NCI-H82 (cell line): ENCODE measurements at places on chromosomes 5 and 9.

DNA sequence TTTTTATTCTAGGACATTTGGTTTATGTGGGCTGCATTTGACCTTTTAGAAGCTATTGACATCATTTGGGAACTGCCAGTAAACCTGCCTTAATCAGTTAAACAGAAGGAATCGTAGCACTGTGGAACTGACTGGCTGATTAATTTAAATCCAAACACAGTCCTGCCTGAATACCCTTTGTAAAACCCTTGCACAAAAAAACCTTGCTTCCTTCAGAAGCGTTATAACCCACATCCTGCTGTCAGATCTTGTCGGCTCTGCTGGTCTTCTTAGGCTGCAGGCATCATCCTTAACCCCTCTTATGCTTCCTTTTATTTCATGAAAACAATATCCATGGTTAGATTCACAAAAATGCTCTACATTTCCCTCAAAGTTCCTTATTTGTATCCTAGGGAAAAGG, 46.3 kb downstream of the PAM start:
- DNase-seq = no peak

DNA sequence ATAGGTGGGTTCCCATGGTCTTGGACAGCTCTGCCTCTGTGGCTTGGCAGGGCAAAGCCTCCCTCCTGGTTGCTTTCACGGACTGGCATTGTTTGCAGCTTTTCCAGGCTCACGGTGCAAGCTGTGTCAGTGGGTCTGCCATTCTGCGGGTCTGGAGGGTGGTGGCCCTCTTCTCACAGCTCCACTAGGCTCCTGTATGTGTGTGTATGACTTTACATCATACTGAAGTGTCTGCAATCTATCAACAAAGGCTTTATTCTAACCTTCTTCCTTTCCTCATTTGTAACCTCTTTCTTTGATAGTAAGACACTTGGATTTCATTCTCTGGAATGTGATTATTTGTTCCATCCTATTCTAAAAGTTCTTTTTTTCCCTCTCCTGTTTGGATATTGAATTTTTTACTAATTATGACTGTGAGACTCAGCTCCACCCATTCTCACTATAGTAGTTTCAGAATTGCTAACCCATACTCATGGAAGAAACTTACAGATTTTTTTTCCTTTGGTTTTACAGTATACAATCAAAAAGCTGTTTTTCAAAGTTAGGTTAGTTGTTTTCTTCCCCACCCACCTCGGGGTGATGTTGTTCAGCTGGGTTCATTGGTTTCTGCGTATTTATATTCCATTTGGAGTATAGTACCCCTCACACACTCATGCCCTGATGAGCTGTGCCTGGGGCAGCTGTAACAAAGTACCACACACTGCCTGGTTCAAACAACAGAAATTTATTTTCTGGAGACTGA, 144.6 kb upstream of the OTULINL start:
- DNase-seq = no peak

GRCh38 chr5:54457094-54457862, 1.8 kb downstream of the HSPB3 start:
- peak; percentile 23 for DNase-seq

DNA sequence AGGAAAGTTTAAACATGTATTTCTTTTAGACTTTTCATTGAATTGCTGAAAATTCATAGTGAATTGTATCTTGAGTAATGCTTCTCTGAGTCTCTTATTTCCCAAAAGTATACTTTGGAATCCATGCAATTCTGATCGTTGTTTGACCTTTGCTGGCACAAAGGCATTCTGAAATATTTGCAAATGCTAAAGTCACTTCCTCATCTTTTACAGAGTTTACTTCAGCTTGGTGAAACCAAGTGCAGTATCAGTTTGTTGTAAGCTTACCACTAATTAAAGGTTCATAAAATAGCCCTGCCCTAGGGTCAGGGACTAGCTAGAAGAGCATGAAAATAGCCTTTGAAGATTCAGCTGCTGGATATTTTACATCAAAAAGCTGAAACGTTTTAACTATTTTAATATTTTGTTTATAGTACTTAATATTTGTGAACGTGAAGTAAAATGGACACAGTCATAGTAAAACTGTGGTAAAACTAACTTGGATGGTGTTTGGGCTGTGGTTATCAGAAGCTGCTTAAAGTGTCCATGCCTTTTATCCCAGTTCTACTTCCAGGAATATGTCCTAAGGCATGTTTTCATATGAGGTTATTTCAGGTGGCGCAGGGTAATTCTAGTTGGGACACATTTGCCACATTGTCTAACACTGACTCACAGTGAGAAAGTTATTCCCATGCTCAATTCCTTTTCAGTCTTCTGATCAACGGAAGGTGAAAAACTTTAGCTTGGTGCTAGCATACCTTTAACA, 45.3 kb downstream of the SLC22A5 start:
- no peak for DNase-seq

- DNase-seq = no peak
These were observed 123.7 kb upstream of the ANKRD55 start for GRCh38 chr5:56356836-56357160.

DNA sequence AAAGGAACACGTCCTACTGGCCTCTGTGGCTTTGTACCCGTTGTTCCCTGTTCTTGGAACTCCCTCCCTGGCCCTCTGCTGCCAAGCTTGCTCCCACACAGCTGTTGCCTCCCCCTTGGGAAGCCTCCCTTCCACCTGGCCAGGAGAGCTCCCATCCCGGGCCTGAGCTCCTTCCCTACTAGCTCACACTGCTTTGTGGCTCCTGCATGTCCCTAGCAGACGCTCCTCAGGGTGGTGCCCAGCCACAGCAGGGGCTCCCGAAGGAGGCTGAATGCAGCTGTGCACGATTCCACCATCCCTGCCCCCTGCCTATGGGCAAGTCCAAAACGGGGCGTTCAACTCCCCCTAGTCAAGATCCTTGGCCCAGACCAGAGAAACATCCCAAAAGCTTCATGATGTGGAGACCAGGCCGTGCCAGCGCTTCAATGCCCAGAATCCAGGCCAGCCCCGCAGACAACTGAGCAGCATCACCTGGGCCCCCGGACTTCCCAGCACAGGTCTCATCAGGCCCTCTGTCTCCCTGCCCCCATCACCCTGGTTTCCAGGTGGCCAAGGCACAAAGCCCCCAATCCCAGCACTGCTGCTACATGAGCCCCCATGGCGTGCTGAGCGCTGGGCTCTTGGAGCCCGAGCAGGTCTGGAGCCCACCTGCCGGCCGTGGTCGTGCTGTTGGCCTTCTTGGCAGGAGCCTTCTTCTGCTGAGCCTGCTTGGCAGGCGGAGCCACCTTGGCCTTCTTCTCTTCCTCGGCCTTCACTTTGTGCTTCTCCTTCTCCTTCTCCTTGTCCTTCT, 14.3 kb downstream of the BRD3OS start:
- no peak for DNase-seq

- DNase-seq = no peak
These were observed 14.1 kb upstream of the RNF145 start for GRCh38 chr5:159223469-159223868.

DNA sequence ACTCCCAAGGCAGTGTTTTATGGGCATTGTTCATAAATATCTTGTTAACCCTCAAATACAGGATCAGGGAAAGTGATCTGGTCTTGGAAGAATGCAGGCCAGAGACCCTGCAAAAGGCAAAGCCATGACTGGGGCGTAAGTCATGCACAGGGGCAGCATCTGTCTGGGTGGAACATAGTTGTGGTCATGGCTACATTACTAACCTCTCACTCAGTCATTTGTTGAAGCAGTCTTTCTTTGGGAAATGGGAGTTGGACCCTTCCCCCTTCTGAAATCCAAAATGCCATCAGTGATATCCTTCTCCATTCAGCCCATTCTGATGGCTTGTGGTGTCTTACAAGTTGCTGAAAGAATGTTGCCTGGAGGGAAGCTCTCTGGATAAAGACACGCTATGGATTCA, 68.1 kb downstream of the GDNF start:
- DNase-seq = no peak

DNA sequence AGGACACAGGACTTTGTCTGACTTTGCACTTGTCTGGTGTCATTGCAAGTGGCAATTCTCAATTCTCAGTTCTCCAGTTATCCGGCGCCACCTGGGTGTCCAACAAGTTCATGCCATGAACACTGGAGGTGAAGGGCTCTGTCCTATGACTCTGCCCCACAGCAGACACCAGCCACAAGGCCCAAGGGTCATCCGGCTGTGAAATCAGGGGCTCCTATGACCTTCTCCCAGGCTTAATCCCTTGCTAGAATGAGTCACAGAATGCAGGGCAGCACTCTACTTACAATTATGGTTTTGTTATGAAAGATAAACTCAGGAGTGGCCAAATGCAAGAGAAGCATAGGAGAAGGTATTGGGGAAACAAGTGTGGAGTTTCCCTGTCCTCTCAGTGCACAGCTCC, 392.0 kb downstream of the GADD45G start:
- peak; percentile 24 for DNase-seq

GRCh38 chr5:40080191-40080590, 599.5 kb upstream of the PTGER4 start:
- peak; percentile 1 for DNase-seq

DNA sequence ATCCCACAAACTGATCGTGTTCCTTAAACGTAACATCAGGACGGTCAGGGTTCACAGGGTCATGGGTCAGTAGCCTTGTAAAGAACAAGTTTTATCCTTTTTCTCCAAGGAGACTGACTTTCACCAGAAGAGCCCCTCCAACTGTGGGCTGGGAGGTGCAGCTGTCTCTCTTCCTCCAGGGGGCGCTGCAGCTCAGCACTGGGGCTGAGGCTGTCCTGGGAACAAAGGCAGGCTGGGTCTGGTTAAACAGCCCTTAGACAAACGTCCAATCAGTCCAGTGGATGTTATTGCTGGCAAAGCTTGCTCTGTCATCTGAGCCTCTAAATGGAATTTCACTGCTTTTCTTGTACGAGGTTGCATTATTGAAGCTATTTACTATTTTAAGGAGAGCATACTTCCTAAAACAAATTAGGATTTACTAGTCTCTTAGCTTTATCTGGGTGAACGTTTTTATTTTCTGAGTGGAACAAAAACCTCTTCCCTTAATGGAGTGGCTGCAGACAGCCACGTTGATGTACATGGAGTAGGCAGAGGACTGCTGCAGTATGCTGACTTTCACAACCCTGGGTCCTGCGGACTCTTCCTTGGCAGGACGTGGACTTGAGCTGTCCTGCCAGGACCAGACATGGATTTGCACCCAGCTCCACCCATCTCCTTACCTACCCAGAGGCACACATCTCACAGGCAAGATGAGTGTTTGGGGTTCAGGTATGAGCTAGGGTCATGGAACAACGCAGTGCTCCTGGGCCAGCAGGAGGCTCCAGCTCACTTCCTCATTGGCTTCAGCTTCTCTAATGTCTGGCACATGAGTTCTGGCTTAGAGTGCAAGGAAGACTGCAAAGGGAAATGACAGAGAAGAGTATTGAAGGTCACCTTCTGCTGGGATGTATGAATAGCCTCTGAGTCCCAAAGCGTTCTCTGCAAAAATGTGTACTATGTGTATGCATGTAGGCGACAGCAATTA, 7.8 kb downstream of the EXOSC2 start:
- DNase-seq = peak; percentile 80

GRCh38 chr5:184471-184870, 6.8 kb upstream of the LRRC14B start:
- DNase-seq = no peak

DNA sequence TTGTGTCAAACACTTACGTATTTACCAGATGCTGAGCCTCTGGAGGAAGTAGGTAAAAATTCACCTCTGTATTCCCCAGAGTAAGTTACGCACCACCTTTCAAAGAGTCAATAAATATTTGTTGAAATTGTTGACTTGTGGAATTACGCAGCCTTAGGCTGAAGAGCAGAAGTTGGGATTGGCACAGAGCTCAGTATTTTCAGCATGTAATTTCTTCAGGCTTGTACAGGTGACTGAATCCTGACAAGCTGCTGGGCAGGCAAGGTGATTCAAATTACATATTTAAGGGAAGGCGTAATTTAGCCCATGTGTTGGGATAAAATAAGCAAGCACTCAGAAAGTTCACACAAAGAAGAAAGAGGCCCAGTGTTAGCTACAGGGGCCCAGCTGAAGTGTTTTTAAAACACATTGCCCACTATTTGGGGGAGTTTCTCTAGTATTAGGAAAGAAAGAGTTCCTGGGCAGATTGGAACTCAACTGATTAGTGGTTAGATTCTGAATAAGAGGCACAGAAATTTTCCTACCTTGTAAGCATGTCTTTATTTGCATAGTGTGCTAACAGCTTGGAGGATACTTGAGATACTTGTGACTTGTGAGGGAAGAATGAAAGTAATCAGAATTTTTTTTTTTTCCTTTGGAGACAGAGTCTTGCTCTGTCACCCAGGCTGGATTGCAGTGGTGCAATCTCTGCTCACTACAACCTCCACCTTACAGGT, 165.3 kb upstream of the FBXL7 start:
- DNase-seq = no peak

GRCh38 chr5:127572930-127573329, 55.5 kb downstream of the PRRC1 start:
- peak; percentile 10 for DNase-seq

DNA sequence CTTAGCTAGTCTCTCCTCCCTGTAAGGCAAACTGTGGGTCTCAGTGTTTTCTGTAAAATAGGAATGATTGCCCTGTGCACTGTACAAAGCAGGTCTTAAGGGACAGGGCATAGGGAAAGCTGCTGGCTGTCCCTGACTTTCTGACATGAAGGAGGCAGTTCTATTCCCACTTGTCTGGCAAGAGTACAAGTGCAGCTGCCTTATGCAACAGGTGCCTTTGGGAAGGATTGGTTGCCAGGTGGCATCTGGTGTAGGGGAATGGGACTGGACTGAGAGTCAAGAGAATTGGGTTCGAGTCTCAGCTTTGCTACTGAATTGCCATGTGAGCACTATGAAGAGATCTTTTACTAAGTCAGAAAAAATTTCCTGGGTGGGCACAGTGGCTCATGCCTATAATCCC, 10.0 kb downstream of the BSPRY start:
- no peak for DNase-seq

GRCh38 chr9:97364769-97365490, 47.0 kb upstream of the TDRD7 start:
- peak; percentile 84 for DNase-seq

DNA sequence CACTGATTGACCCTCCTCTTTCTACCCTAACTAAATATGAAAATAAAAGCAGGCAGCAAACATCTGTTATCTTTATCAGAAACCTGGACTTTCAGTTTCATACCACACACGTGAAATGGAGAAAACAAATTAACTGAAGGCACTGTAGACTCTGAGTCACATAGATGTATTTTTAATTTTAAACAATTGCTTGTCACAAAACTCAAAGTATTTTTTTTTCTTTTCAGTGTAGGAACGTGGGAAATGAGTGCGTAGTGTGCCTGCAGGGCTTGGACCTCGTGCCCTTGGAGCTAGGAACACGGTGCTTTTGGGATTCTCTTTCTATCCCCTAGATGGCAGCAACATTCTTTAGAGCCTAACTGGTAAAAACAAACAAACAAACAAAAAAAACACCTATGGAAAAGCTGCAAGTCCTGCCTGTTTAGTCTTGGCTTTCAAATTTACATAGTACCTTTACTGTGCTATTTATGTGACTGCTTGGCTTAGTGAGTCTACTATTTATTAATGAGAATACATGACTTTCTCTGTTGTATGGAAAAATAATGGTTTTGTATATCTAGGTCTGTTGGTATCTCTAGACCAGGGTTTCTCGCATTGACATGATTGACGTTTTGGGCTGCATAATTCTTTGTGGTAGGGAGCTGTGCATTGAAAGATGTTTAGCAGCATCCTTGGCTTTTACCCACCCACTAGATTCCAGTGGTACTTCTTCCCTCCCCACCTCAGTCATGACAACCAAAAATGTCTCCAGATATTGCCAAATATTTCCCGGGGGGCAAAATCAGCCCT, 16.8 kb upstream of the ACTBL2 start:
- peak; percentile 71 for DNase-seq
